ENCODE measurements at places on chromosomes 11 and 22. TPM values are rescaled to one million over a fixed set of nuclear protein-coding genes. Genes with fewer than 3 reads are reported as not detected.
A peak's percentile ranks its signal among the peaks of the same experiment; 100 is the strongest.

Gene SLC15A3
- 7.4 TPM for total RNA-seq

Gene OR5D13
- total RNA-seq, result not detected

Gene SLC25A18
- total RNA-seq, result 0.34 TPM

Gene P2RY6
- not detected for total RNA-seq

Gene APOL4
- total RNA-seq, result not detected

Gene PAX6
- 83.7 TPM for total RNA-seq

Gene EXPH5
- total RNA-seq, result 0.68 TPM

Gene CST6
- total RNA-seq, result not detected

Gene DDI1
- total RNA-seq, result not detected

Gene NXPE2
- total RNA-seq, result 0.26 TPM

Gene OR8D4
- total RNA-seq, result not detected

Gene CASP12
- total RNA-seq, result not detected

GRCh38 chr22:46066691-46067090 lies 83.6 kb upstream of the PPARA start:
- DNase-seq, result no peak

- no peak for DNase-seq
Measured at GRCh38 chr11:65129649-65130441, 4.5 kb downstream of the SYVN1 start.

- no peak for DNase-seq
Measured at GRCh38 chr11:62665599-62666258, 617 bp downstream of the CSKMT start.

- DNase-seq, result no peak
Measured at GRCh38 chr11:33785609-33786008, 11.3 kb upstream of the FBXO3 start.

- no peak for DNase-seq
Measured at GRCh38 chr11:69053169-69053477, 4.4 kb downstream of the TPCN2 start.

DNA sequence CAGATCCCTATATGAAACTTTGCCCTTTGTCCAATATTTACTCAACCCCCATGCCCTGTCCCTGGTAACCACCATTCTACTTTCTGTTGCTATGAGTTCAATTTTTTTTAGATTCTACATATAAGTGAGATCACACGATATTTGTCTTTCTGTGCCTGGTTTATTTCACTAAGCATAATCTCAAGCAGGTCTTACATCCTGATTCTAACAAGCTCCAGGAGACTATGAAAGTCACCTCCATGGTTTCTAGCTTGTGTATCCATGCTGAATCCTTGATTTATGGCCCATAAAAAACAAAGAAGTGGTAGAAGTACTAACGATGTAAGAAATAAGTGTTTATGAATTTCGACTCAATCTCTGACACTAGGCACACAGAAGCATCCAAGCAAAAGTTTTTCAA lies 68.0 kb downstream of the OR5AK2 start:
- DNase-seq, result no peak

DNA sequence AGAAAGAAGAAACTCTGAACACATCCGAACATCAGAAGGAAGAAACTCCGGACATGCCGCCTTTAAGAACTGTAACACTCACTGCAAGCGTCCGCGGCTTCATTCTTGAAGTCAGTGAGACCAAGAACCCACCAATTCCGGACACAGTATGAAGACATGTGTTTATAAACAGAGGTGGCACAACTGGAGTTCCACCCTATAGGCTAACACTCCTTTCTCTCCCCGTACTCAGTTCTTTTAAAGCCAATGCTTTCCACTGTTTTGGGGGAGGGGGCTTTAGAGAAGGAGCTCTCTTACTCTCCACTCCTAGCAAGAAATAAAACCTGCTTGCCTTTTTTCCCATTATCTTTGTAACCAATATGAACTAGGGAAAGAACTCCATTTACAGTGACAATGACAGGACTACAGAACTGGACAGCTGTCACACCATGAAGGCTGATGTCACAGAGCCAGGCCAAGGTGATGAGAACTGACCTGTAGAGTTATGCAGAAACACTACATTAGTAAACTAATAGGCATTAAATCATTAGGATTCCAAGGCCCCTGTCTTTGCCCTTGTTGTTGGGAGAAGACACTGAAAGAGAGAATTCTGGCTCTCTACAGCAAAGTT lies 733 bp downstream of the TRIM5 start:
- no peak for DNase-seq

DNA sequence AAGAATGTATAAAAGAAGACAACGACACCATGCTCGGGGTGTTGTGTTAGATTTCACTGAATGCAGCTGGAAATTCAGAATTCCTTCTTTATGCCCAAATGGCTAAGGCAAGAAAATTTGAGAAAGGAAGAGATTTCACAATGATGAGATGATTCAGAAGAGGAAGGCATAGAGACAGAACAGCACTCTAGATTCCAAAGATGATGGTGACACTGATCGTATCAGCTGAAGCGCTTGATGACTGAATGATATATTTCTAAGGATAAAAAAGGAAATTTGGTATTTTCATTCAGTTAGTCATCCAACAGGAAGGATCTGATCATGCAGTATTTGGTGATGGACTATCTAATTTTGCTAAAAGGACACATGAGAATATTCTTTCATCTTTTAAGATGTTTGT lies 189.2 kb downstream of the EFCAB6 start:
- no peak for DNase-seq

- no peak for DNase-seq
Measured at GRCh38 chr11:89175796-89176195, 1.9 kb upstream of the TYR start.

GRCh38 chr22:19525116-19525660 lies 978 bp upstream of the CLDN5 start:
- DNase-seq, result no peak

DNA sequence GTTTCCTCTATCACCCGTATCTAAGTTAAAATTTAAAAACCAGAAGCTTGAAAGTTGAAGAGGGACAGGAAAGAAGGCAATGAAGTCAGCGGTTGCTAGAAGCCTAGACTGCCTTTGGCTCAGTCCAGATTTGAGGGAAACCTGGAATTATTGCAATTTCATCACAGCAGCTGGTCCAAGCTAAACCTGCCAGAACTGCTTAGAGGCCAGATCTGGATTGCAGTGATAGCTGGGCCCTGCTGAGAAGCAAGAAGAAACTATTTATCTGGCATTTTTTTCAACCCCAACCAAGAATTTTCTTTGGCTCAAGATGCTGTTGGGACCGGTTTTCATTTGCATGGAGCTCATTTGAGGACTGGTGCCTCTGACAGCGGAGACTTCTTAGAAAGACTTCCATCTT lies 121.5 kb upstream of the TEAD1 start:
- no peak for DNase-seq

DNA sequence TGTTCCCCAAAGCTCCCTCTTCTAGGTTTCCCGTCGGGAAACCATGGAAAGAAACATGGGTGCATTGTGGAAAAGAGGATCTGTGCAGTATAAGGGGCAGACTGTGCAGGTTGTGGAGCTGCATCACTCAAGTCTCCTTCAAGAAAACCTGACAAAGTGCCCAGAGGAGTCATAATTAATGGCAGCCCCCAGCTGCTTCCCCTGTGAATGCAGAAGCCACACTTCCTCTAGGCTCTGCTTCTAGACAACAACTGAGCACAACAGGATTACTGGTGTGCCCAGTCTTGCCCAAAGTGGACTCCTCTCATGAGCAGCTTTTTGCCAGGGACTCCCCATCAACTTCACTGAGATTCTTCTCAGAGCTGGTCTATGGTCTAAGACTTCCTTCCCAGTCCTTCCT lies 42.6 kb upstream of the SCUBE2 start:
- no peak for DNase-seq

- DNase-seq, result no peak
Measured at GRCh38 chr11:114953039-114953438, 274.7 kb downstream of the NXPE2 start.

DNA sequence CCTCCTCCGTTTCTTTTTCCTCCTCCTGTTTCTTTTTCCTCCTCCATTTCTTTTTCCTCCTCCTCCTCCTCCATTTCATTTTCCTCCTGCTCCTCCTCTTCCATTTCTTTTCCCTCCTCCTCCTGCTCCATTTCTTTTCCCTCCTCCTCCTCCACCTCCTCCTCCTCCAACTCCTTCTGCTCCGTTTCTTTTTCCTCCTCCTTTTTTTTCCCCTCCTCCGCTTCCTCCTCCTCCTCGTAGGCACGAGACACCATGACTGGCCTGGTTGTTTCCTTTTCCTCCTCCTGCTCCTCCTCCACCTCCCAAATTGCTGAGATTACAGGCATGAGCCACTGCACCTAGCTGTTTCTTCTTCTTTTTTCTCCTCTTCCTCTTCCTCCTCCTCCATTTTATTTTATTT lies 25.6 kb upstream of the DRICH1 start:
- no peak for DNase-seq

DNA sequence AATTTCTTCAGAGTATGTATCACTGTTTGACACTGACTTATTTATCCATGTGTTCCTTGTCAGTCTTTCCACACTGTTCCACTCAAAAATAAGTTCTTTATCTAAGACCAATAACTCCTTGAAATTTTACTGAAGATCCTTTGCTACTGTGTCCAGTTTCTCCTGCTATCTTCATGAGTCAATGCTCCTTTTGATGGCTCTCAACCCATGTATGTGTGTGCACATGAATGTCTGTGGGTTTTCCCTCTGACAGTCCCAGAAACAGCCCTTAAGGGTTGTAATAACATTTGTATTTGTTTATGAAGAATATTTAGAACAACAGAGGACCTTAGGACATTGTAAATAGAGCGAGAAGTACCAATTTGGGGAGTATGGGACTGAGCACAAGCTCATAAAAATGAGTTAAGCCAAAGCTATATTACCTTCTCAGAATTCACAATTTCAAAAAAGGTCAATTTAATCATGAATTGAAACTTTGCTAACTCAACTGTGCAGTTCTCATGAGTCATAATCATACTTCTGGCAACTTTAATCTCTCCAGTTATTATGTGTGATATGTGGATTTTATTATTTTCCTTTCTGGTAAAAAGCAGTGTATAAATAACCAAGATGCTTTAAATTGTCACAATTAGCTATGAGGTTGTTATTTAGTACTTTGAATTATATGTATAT lies 533.6 kb downstream of the CNTN5 start:
- DNase-seq, result no peak

- DNase-seq, result peak; percentile 70
Measured at GRCh38 chr22:24423519-24424000, 3.8 kb upstream of the ADORA2A start.

GRCh38 chr22:30705710-30706651 lies 11.3 kb downstream of the OSBP2 start:
- DNase-seq, result no peak

DNA sequence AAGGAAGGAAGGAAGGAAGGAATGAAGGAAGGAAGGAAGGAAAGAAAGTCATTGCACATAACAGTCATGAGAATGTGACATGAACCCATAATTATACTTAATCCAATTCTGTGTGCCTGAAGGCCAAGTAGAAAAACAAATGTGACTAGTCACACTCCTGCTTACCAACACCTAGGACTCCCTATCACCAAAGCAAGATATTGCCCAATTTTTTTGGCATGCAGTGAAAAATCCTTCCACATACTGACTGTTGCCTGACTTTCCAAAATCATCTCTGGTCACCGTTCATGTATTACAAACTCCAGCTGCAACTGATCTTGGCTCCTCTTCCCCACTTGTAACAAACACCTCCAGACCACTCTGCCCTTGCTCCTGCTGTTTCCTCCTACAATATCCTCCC lies 516.8 kb downstream of the OPCML start:
- DNase-seq, result no peak

DNA sequence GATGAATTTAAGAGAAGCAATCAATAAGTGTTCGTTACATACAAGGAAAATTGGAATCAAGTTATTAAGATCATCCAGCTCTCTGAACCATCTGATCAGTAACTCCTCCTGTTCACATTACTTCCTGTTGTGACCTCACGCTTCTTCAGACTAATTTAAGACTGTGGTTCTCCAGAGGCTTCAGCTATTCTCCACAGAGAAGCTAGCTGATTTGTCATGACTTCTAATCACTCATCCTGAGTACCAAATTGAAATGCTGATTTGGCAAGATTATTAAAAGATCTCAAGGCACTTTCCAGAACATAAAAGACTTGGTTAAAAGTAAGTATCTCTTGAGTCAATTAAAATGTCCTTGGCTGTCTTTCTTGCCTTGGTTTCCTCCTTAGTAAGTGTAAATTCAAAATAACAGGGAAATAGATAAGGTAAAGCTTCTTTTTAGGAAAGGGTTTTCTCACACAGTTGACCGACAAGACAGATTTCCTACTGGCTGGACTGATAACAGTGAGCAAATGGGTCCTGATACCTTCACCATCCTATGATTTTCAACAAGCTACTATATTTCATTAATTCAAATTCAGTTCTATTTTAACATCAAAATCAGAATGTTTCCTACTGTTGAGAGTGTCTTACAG lies 38.5 kb downstream of the GAB2 start:
- DNase-seq, result no peak

GRCh38 chr11:64799623-64800302 lies 3.3 kb downstream of the MAP4K2 start:
- no peak for DNase-seq

DNA sequence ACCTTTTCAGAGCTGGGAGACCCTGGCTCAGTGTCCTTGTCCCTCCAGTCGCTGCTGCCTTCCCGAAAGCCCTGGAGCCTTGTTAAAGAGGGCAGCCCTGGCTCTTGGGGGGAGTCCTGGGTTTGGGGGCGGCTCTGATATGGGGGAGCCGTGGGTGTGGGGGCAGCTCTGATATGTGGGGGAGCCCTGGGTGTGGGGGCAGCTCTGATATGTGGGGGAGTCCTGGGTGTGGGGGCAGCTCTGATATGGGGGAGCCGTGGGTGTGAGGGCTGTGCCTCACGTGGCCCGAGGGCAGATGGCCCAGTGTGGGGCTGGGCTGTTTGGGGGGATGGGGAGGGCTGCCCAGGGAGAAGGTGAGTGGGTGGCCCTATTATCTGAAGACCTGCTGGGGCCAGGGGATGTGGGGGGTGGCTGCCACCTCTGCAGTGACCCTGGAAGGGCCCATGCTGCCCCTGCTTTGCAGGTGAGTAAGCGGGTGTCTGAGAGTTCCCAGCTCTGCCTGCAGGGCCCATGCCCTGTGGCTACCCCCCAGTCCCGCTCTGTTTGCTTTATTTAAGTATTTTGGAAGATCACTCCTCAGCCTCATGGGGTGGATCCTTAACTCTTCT lies 30.9 kb upstream of the GRAMD4 start:
- no peak for DNase-seq

DNA sequence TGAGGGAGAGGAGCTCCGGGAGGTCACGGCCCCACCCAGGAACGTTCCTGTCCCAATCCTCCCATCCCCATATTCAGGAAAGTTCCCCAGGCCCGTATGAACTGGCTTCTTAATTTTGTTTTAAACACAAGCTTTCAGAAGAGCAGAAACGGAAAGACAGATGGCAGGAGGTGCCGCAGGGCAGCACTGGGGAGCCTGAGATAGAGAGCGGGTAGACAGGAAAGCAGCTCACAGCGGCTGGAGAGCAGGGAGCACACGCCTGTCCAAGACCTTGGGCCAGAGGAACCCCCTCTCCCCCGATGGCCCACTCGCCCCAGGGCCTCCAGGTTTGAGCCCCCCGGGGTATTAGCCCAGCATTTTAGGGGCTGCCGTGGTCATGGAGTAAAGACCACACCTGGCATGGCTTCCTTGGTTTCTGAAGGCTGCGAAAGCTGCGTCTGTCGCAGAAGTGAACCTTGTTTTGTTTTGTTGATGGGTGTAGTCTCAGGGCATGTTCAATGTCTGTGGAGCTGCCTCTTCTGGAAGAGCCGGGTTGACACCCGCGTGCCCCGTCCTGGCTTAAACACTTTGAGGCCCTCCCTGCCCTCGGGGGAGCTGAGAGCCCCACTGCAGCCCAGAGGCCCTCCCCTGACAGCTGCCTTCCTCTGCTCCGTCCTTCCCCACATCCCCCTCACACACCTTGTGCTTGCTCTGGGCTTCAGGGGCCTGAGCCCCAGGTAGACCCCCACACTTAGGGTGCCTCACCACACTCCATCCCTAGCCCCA lies 17.9 kb upstream of the KCNQ1OT1 start:
- no peak for DNase-seq

- no peak for DNase-seq
Measured at GRCh38 chr11:128615076-128615475, 27.7 kb upstream of the ETS1 start.

Data from neural crest cell (in vitro differentiated cells).